ENCODE measurements at places on chromosomes 3 and 15. TPM values are rescaled to one million over a fixed set of nuclear protein-coding genes. Genes with fewer than 3 reads are reported as not detected.

Gene EFHB
- 1.5 TPM for total RNA-seq

Gene CATSPER2
- 3.7 TPM for total RNA-seq

GRCh38 chr3:64299206-64299605, 73.9 kb upstream of the PRICKLE2 start:
- no peak for DNase-seq

GRCh38 chr15:53644660-53645059, 114.8 kb downstream of the WDR72 start:
- no peak for DNase-seq

GRCh38 chr3:143242101-143242500, 122.5 kb downstream of the CHST2 start:
- DNase-seq, result no peak

Gene ATP13A5
- not detected for total RNA-seq

GRCh38 chr3:77932926-77933325, 893.0 kb downstream of the ROBO2 start:
- DNase-seq, result no peak

GRCh38 chr15:101827257-101827656, 15.3 kb downstream of the OR4F15 start:
- DNase-seq, result no peak
